ENCODE measurements at places on chromosomes 4 and X.

GRCh38 chr4:153900426-153900825 lies 111.5 kb upstream of the SFRP2 start:
- no peak for DNase-seq

- no peak for DNase-seq
Observed at GRCh38 chrX:40166582-40166981, 68.8 kb upstream of the BCOR start.

DNA sequence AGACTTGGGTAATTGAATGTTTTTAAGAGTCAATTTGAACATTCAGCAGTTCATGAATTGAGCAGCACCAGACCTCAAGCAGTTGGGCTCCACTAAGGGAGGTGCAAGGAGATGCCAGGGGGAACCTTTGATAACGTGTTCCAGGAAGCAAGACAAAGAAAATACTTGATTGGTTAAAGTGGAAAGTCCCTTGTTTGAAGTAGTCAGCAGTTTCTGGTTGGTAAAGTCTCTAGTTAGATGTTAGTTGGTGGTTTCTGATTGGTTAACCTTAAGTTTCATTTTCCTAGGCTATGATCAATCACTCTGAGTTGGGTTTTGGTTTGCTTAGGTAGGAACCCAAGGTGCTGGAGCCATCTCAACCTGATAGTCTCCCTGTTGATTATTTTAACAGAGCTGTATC lies 4.0 kb downstream of the HERC6 start:
- DNase-seq: peak; percentile 45

DNA sequence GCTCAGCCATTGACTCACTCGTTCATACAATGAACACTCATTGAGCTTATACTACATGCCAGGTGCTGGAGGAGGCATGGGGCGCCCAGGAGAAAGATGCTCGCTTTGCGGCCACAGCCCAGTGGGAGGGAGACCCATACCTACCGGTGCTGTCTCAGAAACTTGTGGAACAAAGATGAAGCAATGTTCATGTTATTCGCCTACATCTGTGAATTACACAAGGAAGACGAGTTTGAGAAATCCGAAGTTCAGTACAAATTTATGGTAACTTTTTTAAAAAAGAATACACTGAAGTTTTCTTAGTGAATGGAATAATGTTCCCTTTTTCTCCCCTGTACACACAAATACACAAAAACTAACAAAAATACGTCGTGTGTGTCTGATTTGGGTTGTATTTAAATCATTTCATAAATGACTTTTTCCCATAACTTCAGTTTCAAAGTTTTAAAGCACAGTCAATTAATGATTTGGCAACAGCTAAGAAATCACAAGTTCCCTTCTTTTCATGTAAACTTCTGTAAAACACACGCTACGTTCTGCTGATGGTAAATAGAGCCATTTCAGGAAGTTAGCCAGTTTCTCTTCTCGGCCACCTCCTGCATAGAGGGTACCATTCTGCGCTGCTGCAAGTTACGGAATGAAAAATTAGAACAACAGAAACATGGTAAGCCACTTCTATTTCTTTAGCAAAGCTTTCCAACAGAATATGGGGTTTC lies at the start of gene TLR8:
TSS of gene TLR8 (plus strand) at position 575 of the 716 bp plus-strand sequence. CDS start at position 662, 87 bp downstream.
- no peak for DNase-seq

DNA sequence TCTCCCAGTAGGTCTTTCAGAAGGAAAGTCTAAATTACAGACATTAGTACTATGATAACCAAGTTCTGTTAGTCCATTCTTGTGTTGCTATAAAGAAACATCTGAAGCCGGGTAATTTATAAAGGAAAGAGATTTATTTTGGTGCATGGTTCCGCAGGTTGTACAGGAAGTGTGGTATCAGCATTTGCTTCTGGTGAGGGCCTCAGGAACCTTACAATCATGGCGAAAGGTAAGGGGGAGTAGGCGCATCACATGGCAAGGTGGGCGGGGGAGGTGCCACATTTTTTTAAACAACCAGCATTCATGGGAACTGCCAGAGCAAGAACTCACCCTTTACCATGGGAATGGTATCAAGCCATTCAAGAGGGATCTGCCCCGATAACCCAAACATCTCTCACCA lies 26.2 kb upstream of the USP46 start:
- DNase-seq: no peak

- no peak for DNase-seq
Observed at GRCh38 chr4:144644368-144645101, 1.4 kb upstream of the HHIP start.

- no peak for DNase-seq
Observed at GRCh38 chr4:153116291-153116680, 88.0 kb upstream of the TRIM2 start.

- peak; percentile 3 for DNase-seq
Observed at GRCh38 chr4:83993774-83994173, 457.9 kb downstream of the GPAT3 start.

DNA sequence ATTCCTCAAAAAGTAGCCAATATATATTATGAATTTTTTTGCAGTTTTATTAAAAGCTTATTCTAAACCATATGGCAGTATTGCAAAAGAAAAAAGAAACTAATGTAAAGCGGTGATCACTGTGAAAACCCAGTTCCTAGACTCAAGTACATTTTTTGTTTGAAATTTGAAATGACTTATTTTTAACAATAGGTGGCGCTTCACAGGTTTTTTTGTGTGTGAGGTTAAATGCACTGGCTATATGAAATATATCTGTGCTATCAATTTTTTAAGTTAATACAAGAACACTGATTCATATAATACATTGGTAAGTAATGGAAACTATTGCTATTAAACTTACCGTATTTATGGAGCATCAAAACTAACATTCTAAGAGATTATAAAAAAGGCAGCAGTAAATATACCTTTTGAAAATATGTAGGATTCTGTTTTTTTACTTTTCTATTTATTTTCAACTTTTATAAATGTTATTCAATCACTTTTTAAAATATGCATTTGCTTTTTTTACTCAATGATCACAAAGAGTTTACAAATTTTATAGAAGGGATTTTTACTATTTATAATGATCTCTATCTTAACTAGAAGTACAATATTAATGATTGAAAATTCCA lies 5.6 kb upstream of the SPRY1 start:
- DNase-seq: no peak

DNA sequence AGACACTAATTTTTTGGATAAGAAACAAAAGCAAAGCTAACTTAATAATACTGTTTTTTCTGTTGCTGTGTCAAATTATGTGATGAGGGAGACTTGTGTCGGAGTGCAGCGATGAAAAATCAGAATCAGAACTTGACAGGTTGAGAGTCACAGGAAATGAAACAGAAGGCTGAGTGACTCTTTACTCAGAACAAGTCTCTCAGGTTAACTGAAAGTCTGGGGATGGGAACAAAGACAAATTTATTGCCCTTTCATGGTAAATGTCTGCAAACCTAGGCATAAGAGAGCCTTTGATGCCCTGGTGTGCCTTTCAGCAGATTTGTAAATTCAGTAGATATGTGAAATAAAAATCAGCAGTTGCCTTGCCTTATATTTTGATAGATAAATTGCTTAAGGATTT lies 96.0 kb downstream of the ADGRL3 start:
- DNase-seq: no peak

Measured in activated CD4-positive, alpha-beta T cell treated with anti-CD3 and anti-CD28 coated beads, Interleukin-2, amount 50 U/mL, for 48 hours (primary cell).